ENCODE measurements at places on chromosomes 6 and 20.

DNA sequence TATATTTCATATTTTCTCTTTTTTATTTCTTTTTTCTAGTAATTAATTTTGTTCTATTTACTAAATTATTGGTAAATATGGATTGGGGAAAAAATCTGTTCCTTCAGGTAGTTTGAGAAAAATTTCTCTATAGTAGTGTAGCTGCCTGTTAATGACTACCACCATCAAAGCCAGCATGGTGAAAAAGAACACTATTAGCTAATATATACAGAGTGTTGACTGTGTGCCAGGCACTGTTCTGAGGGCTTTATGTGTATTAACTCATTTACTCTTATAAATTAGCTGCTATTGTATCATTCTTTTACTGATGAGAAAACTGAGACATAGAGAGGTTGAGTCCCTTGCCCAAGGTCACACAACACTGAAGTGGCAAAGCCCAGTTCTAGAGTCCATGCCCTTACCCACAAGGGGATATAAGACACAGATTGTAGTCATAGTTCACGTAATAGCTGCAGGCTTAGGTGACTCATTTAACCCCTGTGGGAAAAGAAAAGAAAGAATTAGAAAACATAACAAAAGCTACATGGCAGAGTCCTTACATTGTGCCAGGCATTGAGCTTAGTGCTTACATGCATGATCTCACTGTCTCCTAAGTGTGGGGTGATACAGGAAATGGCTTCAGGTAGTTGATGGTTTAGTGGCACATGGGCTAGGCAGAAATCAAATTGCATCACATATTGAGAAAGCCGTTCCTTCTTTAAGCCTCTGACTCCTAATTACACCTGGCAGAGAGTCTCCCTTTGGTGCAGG is 12.2 kb upstream of the AKIRIN2 start:
- no peak for DNase-seq

GRCh38 chr20:39862470-39862891 is 826.6 kb downstream of the MAFB start:
- no peak for DNase-seq

GRCh38 chr6:160678744-160679401 is 14.8 kb upstream of the LPA start:
- no peak for DNase-seq

DNA sequence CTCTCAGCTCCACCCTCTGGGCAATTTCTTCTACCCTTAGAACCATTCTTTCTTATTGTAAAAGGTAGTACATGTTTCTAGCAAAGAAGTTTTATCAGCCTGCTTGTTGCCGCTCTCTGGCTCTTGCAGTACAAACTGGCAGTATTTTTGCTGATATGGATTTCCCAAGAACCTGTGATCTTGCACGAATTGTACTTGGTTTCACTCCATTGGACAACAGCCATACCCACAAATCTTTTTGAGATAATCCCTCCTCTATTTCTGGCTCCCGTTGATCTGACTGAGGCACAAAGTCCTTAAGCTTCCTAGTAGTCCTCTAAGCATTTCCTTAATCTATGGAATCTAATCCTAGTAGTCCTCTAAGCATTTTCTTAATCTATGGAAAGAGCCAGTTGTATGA is 487.0 kb upstream of the PTCHD4 start:
- no peak for DNase-seq

DNA sequence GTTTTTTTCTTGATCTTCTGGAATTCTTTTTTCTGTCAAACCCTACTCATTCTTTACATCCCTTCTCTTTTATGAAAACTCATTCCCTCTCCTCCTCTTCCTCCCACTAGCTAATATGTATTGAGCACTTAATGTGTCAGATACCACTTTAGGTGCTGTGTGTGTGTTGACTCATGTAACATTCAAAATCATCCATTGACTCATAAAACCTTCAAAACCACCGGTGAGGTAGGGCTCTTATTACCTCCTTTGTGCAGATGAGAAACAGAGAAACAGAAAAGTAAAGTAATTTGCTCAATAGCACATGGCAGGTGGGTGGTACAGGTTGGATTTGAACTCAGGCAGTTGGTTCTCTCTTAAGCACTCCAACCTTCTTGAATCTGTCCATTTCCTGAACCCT is 136.3 kb upstream of the NEDD9 start:
- no peak for DNase-seq

GRCh38 chr6:84618836-84619235 is 145.6 kb downstream of the TBX18 start:
- no peak for DNase-seq

DNA sequence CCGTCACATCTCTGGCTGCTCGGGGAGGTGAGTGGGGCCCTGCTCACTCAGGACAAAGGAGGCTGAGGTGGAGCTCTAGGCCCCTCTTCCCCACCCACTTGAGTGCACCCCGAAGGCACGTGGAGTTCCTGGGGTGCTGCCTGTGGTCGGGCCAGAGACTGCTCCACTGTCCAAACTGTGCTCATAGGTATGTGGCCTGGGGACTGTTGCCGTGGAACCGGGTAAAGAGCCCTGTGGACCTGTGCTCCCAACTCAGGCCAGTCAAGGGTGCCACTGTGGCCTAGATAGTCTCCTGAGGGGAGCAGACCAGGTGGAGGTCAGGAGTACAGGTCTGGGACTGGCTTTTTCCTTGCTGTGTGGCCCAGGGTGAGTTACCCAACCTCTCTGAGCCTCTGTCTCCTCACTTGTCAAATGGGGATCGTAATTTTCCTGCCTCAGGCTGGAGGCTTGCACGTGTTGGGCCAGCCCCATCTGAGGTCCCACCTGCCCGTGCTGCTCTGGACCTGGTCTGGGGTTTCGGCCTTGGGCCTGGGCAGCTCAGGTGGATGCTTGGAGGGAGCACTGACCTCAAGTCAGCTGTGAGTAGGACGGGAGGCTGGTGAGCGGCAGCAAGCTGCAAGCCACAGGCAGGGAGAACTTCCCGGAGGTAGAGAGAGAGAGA is 12.4 kb upstream of the NPBWR2 start:
- DNase-seq = no peak

DNA sequence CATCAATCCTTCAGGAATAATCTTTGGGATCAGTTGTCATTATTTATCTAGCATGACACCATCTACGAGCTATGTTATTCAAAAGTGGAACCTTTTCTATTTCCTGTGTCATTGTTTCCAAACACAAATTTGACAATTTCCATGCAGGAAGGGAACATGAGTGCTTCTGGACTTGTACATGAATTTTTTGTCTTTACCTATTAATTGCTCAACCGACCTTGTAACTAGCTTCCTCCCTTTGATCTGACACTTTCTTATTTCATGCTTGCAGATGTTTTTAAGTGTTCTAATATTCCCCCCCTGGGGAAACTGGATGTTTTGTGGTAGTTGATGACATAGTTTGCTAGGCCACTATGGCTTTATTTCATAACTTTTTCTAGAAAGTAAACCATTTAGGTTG is 139.4 kb downstream of the BMP2 start:
- no peak for DNase-seq

DNA sequence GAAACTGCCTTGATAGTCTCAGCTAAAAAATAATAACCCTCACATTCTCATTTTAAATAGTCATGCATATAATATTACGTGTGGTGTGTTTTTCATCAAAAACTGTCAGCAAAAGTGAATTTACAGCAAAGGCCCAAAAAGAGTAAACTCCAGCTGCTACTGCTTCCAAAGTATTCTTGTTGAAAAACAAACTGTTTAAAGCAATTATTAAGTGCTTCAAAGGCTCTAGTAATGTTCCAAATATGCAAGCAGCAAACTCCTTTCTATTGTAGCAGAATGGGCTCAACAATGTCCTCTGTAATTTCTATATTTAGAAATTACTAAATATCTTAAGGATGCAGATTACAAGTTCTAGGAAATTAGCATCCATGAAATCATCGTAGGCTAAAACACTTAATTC is 280.0 kb upstream of the TBX18 start:
- DNase-seq = no peak

- DNase-seq = no peak
Measured at GRCh38 chr6:130847001-130847910, 20.1 kb downstream of the SMLR1 start.

- no peak for DNase-seq
Measured at GRCh38 chr6:75081921-75082320, 123.9 kb downstream of the COL12A1 start.

GRCh38 chr20:12049125-12049524 is 131.4 kb downstream of the BTBD3 start:
- DNase-seq = no peak

GRCh38 chr6:141734071-141734840 is 398.5 kb upstream of the GJE1 start:
- no peak for DNase-seq

DNA sequence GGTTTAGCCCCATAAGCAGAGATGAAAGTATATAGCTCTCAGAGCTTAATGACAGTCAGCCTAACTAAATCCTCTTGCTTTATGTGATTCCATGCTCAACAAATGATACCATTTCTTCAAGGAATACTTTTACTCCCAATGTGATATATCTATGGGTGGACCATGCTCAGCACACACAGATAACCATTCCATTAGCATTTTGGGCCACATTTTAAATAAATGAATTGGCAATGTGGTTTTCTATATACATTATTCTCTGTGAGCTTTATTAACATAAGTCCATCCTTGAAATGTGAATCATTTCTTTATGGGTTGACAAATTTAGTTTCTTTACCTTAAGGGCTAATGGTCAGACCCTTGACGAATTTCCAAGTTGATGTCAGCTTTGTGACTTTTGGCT is 329.3 kb upstream of the CITED2 start:
- DNase-seq = no peak

GRCh38 chr20:34143951-34144350 is 31.9 kb upstream of the EIF2S2 start:
- no peak for DNase-seq

GRCh38 chr6:11398451-11399326 is 138.9 kb upstream of the TMEM170B start:
- DNase-seq = no peak

GRCh38 chr6:25793970-25794369 is 37.9 kb downstream of the SLC17A1 start:
- no peak for DNase-seq

GRCh38 chr6:8837343-8837742 is 402.0 kb upstream of the SLC35B3 start:
- DNase-seq = no peak

DNA sequence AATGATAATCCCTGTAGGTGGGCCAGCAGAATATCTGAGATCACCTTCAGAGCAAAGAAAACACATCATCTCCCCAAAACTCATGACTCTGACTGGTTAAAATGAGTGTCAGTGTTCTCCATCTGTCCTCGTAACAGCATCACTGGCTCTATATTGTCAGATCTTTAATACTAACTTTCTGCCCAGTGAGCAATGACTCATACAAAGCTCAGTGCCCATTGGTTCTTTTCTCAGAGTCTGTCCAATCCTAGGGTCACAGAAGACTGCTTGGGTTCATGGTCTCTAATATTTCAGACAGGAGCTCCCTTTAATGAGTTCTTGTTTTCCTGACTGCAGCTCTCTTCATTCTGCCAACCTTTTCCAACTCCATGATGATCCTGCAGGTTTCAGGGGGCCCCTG is 36.4 kb downstream of the HLA-DPB1 start:
- no peak for DNase-seq

DNA sequence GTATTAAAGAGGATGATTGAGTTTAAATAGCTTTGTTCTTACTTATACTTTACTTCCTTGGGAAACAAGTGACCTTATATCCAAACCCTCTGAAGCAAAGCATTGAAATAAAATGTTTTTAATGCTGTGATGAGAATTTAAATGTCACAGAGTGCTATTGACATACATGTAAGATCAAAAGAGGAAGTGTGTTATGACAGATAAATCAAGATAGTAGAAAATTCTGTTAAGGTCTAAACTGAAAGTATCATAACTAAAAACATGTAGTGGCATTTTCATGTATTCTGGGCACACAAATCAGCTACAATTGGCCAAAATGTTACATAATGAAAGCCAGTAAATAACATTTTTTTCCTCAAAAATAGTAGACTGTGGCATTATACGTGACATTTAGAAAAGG is 318.0 kb downstream of the GRIK2 start:
- DNase-seq = no peak

GRCh38 chr20:25623225-25623735 is 534 bp downstream of the NANP start:
- DNase-seq = peak; percentile 41

DNA sequence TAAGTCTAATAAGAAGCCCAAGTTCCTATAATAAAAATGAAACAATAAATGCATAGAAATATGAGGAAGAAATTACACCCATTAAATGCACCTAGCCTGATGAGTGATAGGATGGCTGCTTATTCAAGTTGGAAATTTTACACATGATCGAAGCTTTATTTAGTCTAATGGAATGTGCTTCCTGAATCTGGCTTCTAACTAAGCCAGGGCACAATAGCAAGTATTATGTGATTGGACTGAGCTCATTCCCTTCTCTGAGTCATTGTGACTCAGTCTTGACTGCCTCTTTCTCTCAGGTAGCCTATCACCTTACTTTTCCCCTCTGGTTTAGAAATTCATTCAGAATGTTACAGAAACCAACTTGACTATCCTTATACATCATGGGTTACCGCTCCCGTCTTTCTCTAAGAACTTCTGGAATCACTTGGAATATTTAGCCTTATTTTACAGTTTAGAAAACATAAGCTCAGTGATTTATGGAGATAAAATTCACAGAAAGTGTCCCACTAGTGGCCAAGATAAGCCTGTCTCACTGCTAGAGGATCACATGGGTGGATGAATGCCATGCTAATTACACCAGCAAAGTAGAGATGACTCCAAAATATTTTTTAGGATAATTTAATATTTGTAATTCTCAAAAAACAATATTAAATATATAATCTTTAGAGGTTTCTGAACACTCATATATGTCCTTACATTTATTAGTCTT is 505.3 kb upstream of the JAG1 start:
- no peak for DNase-seq

DNA sequence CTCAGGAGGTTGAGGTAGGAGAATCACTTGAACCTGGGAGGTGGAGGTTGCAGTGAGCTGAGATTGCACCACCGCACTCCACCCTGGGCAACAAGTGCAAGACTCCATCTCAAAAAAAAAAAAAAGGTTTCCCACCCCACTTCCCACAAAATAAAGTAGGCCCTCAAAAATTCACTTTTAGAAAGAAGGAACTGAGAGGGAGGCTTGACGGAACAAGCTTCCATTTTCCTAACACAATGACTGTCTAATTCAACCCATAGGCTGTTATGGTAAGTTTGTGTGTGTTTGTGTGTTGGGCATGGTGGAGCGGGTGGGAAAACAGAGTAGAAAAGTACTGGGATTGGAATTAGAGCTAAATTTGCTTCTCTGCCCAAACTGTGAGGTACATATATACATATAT is 98.4 kb upstream of the MAN1A1 start:
- DNase-seq = no peak

All from stimulated activated CD4-positive, alpha-beta T cell treated with anti-CD3 and anti-CD28 coated beads, Interleukin-2, amount 100 ng/mL, for 24 hours (primary cell).